ENCODE measurements at places on chromosomes 6 and 20.

DNA sequence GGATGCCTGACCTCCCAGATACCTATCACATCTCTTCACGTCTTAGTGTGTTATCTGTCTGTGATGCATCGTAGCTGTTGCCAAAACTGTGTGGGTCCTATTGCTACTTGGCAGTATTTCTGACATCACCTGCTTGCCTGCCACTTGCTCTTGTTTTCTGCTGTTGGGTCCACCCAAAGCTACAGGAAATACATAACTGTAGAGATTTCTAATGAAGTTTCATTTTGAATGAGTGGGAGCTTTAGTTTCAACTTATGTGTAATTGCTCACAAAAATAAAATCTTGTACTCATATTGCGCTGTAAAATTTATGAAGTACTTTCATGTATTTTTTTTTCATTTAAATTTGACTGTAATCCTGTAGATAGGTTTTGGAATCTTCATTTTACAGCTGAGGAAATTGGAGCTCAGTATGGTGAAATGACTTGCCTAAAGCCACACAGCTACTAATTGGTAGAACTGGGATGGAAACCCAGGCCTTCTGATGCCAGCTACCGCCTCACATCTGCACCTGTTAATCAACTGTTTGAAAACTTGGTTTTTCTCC lies 113.6 kb upstream of the MAN1A1 start:
- DNase-seq = no peak
- peaks cover 9% of the 10 kb centered on the region for H3K4me1 ChIP-seq
- no peak overlapping the region for H3K4me3 ChIP-seq
- no peaks in the 10 kb centered on the region for H3K27me3 ChIP-seq
- no peaks in the 10 kb centered on the region for H3K36me3 ChIP-seq

- H3K4me3 ChIP-seq = no peak overlapping the region
- H3K27ac ChIP-seq = no peak overlapping the region
Measured at GRCh38 chr6:152746172-152746553, 4.4 kb upstream of the VIP start.

DNA sequence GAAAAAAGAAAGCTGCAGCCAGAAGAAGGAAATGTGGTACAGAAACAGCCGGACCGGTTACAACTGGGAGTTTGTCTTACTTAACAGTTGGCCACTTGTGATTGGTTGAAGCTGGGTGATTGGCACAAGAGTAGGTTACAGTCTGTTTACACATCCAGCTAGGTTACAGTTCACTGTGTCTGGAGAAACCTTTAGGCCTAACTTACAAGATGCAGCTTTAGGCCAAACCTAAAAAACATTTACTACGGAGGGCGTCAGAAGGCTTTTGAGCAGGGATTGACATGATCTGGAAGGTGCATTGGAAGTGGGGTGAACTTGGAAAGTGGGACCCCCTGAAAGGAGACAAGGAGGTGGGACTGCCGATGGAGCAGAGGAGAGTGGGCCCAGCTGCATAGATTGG lies 122.3 kb downstream of the BANF2 start:
- no peak overlapping the region for H3K4me3 ChIP-seq
- no peaks in the 10 kb centered on the region for H3K27me3 ChIP-seq
- H3K27ac ChIP-seq = no peak overlapping the region
- no peak for DNase-seq
- no peaks in the 10 kb centered on the region for H3K36me3 ChIP-seq
- H3K4me1 ChIP-seq = no peaks in the 10 kb centered on the region

DNA sequence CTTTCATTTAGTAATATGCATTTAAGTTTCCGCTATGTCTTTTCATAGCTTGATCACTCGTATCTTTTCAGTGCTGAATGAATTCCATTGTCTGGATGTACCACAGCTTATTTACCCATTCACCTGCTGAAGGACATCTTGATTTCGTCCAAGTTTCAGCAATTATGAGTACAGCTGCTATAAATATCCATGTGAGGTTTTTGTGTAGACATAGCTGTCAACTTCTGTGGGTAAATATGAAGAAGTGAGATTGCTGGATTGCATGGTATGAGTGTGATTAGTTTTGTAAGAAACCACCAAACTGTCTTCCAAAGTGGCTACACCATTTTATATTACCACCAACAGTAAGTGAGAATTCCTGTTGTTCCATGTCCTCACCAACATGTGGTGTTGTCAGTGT lies 79.2 kb upstream of the STMND1 start:
- no peaks in the 10 kb centered on the region for H3K36me3 ChIP-seq
- no peak overlapping the region for H3K4me3 ChIP-seq
- no peak overlapping the region for H3K27ac ChIP-seq
- H3K27me3 ChIP-seq = peaks cover 7% of the 10 kb centered on the region
- peaks cover 2% of the 10 kb centered on the region for H3K4me1 ChIP-seq

GRCh38 chr6:164554700-164555476 lies 754.5 kb downstream of the C6orf118 start:
- no peaks in the 10 kb centered on the region for H3K36me3 ChIP-seq
- no peak overlapping the region for H3K4me3 ChIP-seq
- no peaks in the 10 kb centered on the region for H3K27me3 ChIP-seq
- DNase-seq = no peak
- H3K27ac ChIP-seq = no peak overlapping the region

DNA sequence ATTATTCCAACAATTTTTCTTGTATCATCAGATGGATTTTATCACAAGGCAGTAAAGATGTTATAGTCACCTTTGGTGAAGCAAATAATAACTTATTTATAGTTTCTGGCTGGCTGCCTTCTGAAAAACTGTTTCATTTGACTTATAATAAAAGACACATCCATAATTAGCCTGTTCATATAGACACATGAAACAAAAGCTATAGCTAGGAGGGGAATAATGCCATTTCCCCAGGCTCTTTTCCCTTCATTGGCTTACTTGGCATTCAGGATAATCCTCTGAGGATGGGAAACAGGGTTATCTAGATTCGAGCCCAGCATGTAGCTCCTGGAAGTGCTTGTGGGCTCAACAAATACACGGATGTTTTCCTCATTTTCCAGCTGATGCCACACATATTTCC lies 17.5 kb downstream of the MMP24 start:
- H3K27me3 ChIP-seq = no peaks in the 10 kb centered on the region
- DNase-seq = no peak
- peaks cover 3% of the 10 kb centered on the region for H3K36me3 ChIP-seq

- no peak overlapping the region for H3K27ac ChIP-seq
- DNase-seq = no peak
- H3K36me3 ChIP-seq = no peaks in the 10 kb centered on the region
- no peak overlapping the region for H3K4me3 ChIP-seq
- no peaks in the 10 kb centered on the region for H3K27me3 ChIP-seq
- H3K4me1 ChIP-seq = no peaks in the 10 kb centered on the region
Measured at GRCh38 chr20:9110365-9110764, 41.5 kb downstream of the PLCB4 start.

- no peak for DNase-seq
- H3K36me3 ChIP-seq = no peaks in the 10 kb centered on the region
- no peak overlapping the region for H3K4me3 ChIP-seq
- H3K4me1 ChIP-seq = peaks cover 25% of the 10 kb centered on the region
Measured at GRCh38 chr6:148794797-148795196, 48.0 kb downstream of the UST start.

DNA sequence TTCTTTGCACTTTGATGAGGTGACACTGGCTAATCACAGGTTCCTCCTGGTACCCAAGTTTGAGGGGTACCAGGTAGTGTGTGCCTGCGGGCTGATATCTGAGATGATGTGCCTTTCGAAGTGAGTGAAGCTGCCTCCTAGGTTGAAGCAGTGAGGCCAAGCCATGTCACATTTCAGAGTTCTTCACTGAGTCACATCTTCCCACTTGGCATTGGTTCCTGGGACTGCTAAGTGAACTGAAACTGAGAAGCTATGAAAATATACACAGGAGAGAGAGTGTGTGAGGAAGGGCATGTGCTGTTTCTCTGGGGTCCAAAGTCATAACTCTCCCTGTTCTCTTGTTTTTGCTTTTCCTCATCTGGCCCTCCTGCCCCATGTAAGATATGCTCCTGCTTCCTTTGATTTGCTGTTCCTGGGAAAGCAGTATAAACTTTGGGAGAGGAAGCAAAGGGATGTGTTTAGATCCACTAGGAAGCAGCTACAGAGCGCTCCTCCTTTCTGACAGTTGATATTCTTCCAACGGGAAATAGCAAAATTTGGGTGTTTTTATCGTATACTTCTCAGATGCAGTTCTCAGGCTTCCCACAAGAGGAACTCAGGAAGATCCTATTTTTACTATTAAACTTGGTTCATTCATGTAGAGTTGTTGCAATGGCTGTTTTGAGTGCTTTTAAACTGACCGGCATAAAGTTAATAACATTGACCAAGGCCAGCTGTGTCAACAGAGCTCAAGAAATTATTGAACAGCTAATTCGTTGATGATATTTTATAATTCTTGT lies 153.7 kb downstream of the MOXD1 start:
- H3K36me3 ChIP-seq = peaks cover 4% of the 10 kb centered on the region
- H3K4me1 ChIP-seq = no peaks in the 10 kb centered on the region
- DNase-seq = no peak
- peaks cover 17% of the 10 kb centered on the region for H3K27me3 ChIP-seq
- H3K27ac ChIP-seq = no peak overlapping the region
- no peak overlapping the region for H3K4me3 ChIP-seq

GRCh38 chr6:27297857-27298730 lies 14.0 kb downstream of the POM121L2 start:
- H3K27ac ChIP-seq = no peak overlapping the region
- H3K4me1 ChIP-seq = peaks cover 4% of the 10 kb centered on the region
- peaks cover 30% of the 10 kb centered on the region for H3K36me3 ChIP-seq
- peaks cover 100% of the 10 kb centered on the region for H3K27me3 ChIP-seq
- no peak overlapping the region for H3K4me3 ChIP-seq
